Subcutaneous preadipocyte (primary cell): ENCODE measurements at places on chromosomes 12 and 14. TPM values are rescaled to one million over a fixed set of nuclear protein-coding genes. Genes with fewer than 3 reads are reported as not detected.

TEX52 gene
- not detected in 2 replicates for total RNA-seq

C3AR1 gene
- total RNA-seq = under 0.01 and 0.20 TPM in 2 replicates

NKX2-1 gene
- not detected in 2 replicates for total RNA-seq

CCT2 gene
- 267 and 339 TPM in 2 replicates for total RNA-seq

CLEC6A gene
- total RNA-seq = not detected in 2 replicates

MORN3 gene
- 0.20 and 0.37 TPM in 2 replicates for total RNA-seq

HRK gene
- under 0.01 TPM in 2 replicates for total RNA-seq
